ENCODE measurements at places on chromosomes 6 and 20. TPM values are rescaled to one million over a fixed set of nuclear protein-coding genes. Genes with fewer than 3 reads are reported as not detected.

- H3K36me3 ChIP-seq, result no peaks in the 10 kb centered on the region
- H3K27me3 ChIP-seq, result no peaks in the 10 kb centered on the region
- no peak overlapping the region for H3K27ac ChIP-seq
- H3K4me1 ChIP-seq, result no peaks in the 10 kb centered on the region
- H3K4me3 ChIP-seq, result no peak overlapping the region
Observed at GRCh38 chr6:47519279-47519678, 41.7 kb downstream of the CD2AP start.

GRCh38 chr20:37745553-37745952 lies 51.7 kb downstream of the CTNNBL1 start:
- H3K4me1 ChIP-seq, result no peaks in the 10 kb centered on the region
- H3K36me3 ChIP-seq, result peaks cover 13% of the 10 kb centered on the region
- no peak overlapping the region for H3K4me3 ChIP-seq

GRCh38 chr6:18107061-18107460 lies 15.4 kb downstream of the NHLRC1 start:
- DNase-seq, result no peak
- H3K36me3 ChIP-seq, result no peaks in the 10 kb centered on the region
- H3K4me3 ChIP-seq, result no peak overlapping the region
- H3K27me3 ChIP-seq, result no peaks in the 10 kb centered on the region

DNA sequence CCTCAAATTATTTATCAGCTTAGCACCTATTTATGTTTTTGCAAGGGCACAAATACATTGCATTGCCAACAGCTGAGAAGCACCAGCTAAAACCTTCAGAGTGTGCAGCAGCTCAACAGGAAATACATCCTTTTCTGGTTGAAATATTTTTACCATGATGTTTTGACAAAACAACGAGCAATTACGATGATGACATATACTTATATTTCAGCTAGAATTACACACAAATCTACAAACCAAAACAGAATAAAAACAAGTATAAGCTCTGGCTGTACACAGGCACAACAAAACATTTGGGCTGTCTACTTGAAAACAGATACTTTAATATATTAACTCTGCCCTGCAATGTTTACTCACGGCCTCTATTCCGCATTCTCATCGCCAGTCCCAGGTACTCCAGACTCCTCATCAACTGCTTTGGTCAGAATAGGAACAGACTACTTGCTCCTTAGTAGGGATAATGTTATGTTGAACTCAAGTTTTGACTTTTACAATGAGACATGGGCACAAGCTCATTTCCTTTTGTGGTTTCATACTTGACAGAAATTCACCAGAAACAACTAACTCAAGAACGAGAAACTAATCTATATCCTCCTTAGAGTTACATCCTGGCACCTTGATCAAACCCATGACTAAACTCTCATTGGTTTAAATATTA lies 377.6 kb downstream of the ESR1 start:
- peaks cover 57% of the 10 kb centered on the region for H3K4me1 ChIP-seq
- DNase-seq, result no peak
- no peaks in the 10 kb centered on the region for H3K27me3 ChIP-seq
- peak overlapping the region; percentile 56 for H3K4me3 ChIP-seq

DNA sequence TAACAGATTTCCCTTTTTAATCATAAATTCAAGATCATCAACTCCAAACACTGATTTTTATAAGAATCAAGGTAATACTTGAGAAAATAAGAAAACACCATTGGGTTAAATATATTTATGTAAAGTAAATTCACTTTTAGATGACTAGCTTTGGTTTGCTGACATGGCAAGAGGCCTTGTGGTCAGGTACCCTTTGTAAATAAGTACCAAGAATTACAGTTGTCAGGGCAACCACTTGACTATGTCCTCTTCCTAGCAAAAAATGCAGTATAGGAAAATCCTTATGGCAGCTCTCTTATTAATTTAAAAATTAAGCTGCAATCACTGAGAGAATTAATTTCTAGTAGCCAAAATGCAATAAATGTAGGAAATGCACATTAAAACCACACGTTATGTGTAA lies 153.8 kb downstream of the INSM1 start:
- peaks cover 4% of the 10 kb centered on the region for H3K36me3 ChIP-seq
- no peak overlapping the region for H3K27ac ChIP-seq
- H3K4me3 ChIP-seq, result no peak overlapping the region
- DNase-seq, result no peak
- no peaks in the 10 kb centered on the region for H3K27me3 ChIP-seq

DNA sequence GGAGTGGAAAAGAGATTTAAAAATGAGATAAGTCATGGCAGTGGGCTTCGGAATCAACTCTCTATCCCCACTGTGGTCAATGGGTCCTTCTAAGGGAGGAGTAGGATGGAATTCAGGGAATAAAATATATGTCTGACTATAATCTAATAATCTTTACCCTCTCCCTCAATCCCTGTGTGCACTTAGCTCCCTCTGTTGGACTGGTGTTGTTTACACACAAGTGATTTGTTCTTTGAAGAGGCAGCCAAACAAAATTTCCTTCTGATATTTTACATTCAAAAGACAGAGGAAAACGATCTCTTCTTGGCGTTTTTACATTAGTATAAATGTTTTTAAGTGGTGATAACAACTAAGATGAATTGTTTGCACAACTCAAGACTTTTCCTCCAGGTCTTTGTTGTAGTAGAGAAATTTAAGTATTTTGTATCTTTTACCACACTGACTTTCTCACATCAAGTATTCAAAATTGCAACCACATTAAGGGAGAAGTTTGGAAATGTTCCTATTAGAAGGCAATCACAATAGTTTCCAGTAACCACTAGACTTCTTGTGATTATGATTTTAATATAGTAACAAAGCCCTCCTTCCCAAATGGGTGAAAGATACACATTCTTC lies 317.8 kb downstream of the CENPW start:
- H3K27me3 ChIP-seq, result no peaks in the 10 kb centered on the region
- no peaks in the 10 kb centered on the region for H3K4me1 ChIP-seq
- no peak for DNase-seq
- H3K4me3 ChIP-seq, result no peak overlapping the region
- no peaks in the 10 kb centered on the region for H3K36me3 ChIP-seq

GRCh38 chr20:54162378-54163009 lies 11.3 kb downstream of the CYP24A1 start:
- no peak overlapping the region for H3K27ac ChIP-seq
- no peaks in the 10 kb centered on the region for H3K27me3 ChIP-seq
- H3K4me3 ChIP-seq, result no peak overlapping the region
- no peaks in the 10 kb centered on the region for H3K4me1 ChIP-seq
- H3K36me3 ChIP-seq, result no peaks in the 10 kb centered on the region

- H3K4me3 ChIP-seq, result no peak overlapping the region
- no peak overlapping the region for H3K27ac ChIP-seq
- DNase-seq, result no peak
Observed at GRCh38 chr20:41443691-41444090, 77.1 kb upstream of the EMILIN3 start.

GRCh38 chr6:166726201-166726600 lies 99.2 kb upstream of the RPS6KA2 start:
- no peak overlapping the region for H3K4me3 ChIP-seq
- no peaks in the 10 kb centered on the region for H3K36me3 ChIP-seq
- no peaks in the 10 kb centered on the region for H3K27me3 ChIP-seq
- DNase-seq, result no peak

- no peak overlapping the region for H3K27ac ChIP-seq
- H3K27me3 ChIP-seq, result no peaks in the 10 kb centered on the region
- DNase-seq, result no peak
- H3K4me3 ChIP-seq, result no peak overlapping the region
- H3K4me1 ChIP-seq, result peaks cover 12% of the 10 kb centered on the region
Observed at GRCh38 chr6:26468829-26469228, 11.1 kb downstream of the BTN2A1 start.

DNA sequence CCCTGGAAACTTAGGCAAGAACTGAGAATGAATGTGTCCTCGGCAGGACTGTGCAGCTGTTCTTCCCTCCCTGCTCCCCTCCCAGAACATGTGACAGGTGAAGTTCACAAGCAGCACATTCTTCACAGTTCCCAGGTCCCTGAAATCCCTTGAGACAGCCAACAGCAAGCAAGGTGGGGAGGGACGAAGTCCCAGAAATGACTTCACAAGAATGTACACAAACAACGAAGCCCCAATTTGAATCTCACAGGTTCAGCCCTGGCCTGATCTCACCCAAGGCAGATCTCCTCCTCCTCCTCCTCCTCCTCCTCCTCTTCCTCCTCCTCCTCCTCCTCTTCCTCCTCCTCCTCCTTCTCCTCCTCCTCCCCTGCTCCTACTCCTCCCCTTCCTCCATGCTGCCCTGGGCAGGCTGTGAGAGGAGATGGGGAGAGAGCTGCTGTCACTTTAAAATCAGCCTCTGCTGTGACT lies 32.4 kb downstream of the WRNIP1 start:
- DNase-seq, result no peak
- H3K4me1 ChIP-seq, result peaks cover 14% of the 10 kb centered on the region
- H3K36me3 ChIP-seq, result no peaks in the 10 kb centered on the region
- no peak overlapping the region for H3K27ac ChIP-seq
- no peak overlapping the region for H3K4me3 ChIP-seq
- H3K27me3 ChIP-seq, result no peaks in the 10 kb centered on the region

SCGN gene
- total RNA-seq, result not detected

NKAPL gene
- 0.22 TPM for total RNA-seq

UST gene
- 6.4 TPM for total RNA-seq

All from CD8-positive, alpha-beta memory T cell (primary cell).